ENCODE measurements at places on chromosomes 6 and 20.

DNA sequence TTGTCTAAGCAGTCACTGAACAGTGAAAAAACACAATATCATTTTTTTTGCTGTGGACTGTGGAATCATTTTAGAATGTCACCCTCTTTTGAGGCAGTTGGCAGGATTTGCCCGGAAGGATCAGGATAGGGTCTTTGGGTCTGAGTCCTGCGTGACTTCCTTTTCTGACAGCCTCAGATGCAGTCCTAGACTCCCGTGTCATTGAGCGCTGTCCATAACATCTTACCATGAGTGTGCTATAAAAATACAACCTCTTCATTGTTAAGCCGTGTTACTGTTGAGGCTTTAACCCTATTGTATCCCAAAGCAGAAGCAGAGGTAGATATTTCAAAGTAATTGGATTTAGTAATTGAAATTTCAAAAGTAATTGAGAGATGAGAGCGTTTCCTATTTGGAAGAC, 30.6 kb downstream of the ARID1B start:
- DNase-seq = no peak

GRCh38 chr6:56220078-56220477, 27.3 kb downstream of the COL21A1 start:
- no peak for DNase-seq

- no peak for DNase-seq
These were observed 88.3 kb downstream of the SLX4IP start for GRCh38 chr20:10523443-10523842.

DNA sequence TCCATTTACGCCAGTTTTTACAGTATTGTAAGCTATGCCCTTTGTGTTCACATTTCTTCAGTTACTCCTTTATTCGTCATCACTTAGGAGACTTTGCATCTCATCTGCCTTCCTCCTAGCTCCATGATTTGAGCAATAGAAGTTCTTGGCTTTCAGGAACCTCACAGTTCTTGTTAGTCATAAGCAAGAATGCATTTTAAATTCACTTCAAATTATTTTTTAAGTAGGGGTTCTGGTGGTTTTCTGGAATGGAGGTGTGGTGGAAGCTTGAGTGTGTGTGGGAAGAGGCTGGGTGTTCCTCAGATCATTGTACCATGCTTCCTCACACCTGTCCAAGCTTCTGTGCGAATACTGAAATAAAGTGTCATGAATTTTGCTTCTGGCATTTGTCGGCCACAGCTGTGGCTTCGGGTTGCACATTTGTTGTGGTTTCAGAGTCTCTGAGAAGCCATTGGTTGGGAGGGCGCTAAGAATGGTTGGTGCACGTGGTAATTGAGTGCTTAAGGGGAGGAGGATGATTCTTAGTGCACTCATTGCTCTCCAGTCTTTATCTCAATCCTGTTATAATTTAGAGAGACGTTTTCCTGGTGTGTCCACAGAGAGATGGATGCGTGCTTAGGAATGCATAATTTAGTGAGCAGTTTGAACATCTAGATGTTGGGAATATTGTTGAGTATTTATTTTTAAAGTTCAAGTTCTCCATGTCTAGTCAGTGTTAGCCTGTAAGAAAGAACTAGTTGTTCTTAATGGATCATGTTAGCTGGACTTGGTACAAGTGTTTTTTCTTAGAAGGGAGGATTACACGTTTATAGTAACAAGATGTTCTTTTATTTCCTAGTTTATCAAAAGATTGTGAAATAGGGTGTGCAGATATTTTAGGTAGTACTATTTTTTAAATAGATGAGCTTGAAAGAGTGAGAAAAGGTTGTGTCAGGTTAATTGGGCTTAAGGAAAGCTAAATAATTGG, 31.9 kb downstream of the FOXO3 start:
- DNase-seq = peak; percentile 64

GRCh38 chr6:153790048-153790447, 249.0 kb upstream of the OPRM1 start:
- no peak for DNase-seq

GRCh38 chr6:51704932-51705540, 382.4 kb downstream of the PKHD1 start:
- no peak for DNase-seq

All from stomach (tissue), 19 donors.